NCI-H2227 treated with DMSO at 0.1 percent for 48 hours (cell line): ENCODE measurements at places on chromosomes 11 and 22.

DNA sequence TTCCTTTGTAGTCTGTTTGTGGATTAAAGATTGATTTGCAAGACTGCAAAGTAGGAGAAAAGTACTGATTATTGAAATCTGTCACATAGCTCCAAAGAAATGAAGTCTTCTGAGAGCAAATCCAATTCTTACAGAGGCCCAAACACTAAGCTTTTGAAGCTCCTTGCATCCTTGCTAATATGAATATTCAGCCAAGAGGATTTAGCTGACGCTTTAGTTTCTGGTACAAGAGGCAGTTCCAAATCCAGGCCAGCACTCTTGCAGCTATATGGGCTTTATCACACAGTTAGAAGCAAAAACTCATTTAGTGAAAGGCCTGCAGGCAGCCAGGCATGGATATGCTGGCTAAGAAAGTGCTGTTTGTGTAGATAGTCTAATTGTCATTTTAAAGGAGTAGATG is 12.7 kb downstream of the PAAF1 start:
- DNase-seq: no peak

GRCh38 chr11:5992150-5992549 is 5.4 kb upstream of the OR52L1 start:
- no peak for DNase-seq

GRCh38 chr11:57458060-57458409 is 2.3 kb upstream of the RTN4RL2 start:
- no peak for DNase-seq

GRCh38 chr11:17612221-17613188 is 65.4 kb downstream of the OTOG start:
- DNase-seq: no peak

GRCh38 chr11:71145988-71146824 is 106.2 kb downstream of the SHANK2 start:
- DNase-seq: no peak

- DNase-seq: no peak
Observed at GRCh38 chr11:120708511-120709183, 197.1 kb downstream of the GRIK4 start.

DNA sequence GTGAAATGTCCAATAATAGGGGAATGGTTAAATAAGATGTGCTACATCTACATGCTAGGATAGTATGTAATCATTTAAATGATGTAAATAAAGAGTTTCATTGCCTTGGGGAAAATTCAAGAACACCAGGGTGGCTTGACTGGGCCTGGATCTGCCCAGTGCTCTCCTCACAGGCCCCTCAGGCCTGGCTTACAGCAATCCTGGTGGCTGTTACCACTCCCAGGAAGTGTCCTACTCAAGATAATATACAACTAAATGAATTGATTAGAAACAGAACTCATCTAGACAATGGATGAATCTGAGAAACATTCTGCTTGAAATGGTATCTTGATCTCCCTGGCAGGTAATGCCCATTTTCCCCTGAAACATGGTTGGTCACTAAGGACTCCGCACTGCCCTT is 30.8 kb downstream of the MAP6 start:
- no peak for DNase-seq

GRCh38 chr11:72348250-72348649 is 86.1 kb downstream of the CLPB start:
- DNase-seq: no peak

DNA sequence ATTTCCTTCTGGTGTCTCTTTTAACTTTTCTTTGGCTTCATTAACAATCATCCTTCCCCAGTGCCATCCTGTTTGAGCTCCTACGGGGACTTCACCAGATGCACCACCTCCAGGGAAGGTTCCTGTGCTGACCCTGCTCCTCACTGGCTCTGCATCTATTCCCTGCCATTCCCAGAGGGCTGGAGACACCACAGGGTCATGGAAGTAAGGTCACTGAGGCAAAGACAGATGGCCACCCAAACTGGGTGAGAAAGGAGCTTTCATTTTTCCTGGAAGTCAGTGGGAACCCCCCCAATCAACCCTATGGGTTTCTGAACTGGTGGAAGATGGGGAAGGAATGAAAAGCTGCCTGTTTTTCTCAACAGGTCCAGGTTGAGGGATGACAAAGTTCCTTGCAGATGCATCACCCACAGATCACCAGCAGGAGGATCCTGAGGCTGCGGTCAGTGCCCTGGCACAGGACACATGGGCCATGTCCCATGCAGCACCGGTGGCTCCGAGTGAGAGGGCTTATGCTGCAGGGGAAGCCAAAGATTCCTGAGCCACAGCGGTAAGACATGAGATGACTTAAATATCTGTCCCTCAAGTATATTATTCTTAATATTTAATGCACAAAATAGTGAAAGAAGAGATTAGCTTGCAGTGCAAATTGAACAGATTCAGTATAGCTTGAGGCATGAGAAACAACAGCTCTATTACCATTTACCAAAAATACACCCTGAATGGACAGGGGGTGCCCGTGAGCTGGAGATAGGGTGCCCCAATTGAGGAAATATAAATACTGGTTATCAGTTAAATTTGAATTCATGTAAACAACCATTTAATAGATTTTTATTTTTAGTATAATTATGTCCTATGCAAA is 73.0 kb upstream of the VPREB1 start:
- DNase-seq: no peak

DNA sequence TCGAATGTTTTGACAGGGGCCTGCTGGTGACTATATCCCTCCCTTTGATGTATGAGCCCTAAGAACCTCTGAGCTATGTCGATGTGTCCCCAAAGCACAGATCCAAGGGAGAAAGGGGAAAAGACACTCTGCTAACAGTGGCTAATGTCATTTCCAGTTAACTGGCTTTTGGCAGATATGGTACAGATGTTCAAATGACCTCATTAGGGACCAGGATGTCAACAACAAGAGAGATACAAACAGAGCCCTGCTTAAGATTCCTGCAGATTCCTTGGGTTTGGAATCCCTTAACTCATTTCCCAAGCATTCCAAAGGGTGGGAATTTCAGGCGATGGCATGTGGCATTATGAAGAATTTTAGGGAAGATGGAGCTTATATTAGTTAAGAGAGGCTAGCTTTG is 517.3 kb downstream of the SOX6 start:
- no peak for DNase-seq

- no peak for DNase-seq
Observed at GRCh38 chr11:61331651-61332050, 1.3 kb downstream of the DDB1 start.

DNA sequence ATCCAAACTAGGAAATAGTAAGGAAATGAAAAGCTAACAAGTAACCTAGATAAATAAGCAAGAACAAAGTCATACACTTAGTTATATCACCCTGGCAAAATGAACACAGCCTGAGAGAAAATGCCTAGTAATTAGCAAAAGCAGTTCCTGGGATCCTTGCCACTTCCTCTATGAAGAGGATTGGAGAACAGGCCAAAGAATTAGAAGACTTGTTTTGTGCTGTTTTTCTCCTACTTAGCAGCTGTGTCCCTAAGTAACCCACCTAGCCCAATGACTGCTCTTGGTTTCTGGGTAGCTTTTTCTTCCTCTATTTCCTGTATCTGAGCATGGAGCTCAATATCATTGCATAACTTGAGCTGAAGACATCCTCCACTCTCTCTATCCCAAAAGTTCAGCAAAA is 713.9 kb downstream of the ETS1 start:
- no peak for DNase-seq
